D341Med (cell line): ENCODE measurements at places on chromosomes 16 and 17.

DNA sequence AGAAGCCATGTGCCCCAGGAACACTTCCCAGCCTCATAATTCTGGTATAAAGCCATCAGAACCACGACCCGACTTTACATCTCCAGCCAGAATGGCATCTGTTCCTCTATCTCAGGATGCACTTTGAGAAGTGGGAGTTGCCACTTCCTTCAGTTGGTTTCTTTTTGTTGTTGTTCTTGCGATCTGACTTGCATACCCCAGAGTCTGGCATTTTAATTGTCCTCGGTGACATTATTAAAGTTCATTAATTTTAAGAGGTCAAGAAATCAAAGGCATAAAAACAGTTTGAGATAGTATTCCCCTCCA lies 13.5 kb downstream of the MARCHF10 start:
- DNase-seq: no peak

GRCh38 chr17:64327201-64327930 lies 63.3 kb downstream of the PECAM1 start:
- DNase-seq: no peak

- DNase-seq: no peak
These were observed 69.5 kb downstream of the CMIP start for GRCh38 chr16:81514041-81514559.

- no peak for DNase-seq
These were observed 167.2 kb downstream of the PARN start for GRCh38 chr16:14462811-14463210.

DNA sequence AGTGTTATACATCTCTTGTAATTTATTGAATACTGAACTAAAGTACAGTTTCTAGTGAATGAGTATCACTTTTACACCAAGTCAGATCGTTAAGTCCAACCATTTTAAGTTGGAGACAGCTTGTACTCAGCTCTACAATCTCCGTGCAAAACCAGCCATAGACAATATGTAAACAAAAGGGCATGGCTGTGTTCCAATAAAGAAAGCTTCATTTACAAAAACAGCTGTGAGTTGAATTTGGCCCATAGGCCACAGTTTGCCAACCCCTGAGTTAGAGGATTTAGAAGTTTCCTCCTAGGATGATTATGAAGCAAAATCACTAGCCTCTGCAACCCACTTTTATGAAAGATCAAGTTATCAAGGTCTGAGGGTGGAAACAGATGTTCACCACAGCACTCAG lies 105.7 kb upstream of the RCVRN start:
- no peak for DNase-seq

GRCh38 chr16:62068747-62069146 lies 32.5 kb upstream of the CDH8 start:
- DNase-seq: peak; percentile 19

- DNase-seq: peak; percentile 88
These were observed 17.5 kb upstream of the MTMR4 start for GRCh38 chr17:58531661-58532554.

GRCh38 chr17:81533339-81534141 lies 5.4 kb downstream of the FSCN2 start:
- no peak for DNase-seq

GRCh38 chr17:76131692-76132573 lies 9.1 kb downstream of the FOXJ1 start:
- DNase-seq: no peak

GRCh38 chr17:34580685-34581445 lies 1.5 kb downstream of the TMEM132E start:
- DNase-seq: peak; percentile 66

- DNase-seq: no peak
These were observed 59.4 kb downstream of the TBX4 start for GRCh38 chr17:61511480-61512182.

- DNase-seq: no peak
These were observed 23.6 kb upstream of the ZNF750 start for GRCh38 chr17:82863383-82863940.

GRCh38 chr17:69858460-69858859 lies 216.6 kb upstream of the KCNJ16 start:
- no peak for DNase-seq

DNA sequence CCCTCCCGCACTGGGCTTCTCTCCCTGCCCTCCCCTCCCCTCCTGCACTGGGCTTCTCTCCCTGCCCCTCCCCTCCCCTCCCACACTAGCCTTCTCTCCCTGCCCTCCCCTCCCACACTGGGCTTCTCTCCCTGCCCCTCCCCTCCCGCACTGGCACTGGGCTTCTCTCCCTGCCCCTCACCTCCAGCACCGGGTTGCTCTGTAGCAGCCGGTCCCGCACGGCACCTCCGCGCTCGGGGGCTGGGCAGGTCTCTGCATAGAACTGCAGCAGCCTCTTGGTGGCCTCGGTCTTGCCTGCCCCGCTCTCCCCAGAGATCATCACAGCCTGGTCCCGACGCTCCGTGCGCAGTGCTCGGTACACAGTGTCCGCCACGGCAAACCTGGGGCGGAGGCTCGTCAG lies 9.8 kb downstream of the MYO1C start:
- DNase-seq: no peak

- DNase-seq: no peak
These were observed 6.7 kb downstream of the NUPR1 start for GRCh38 chr16:28531777-28532744.

DNA sequence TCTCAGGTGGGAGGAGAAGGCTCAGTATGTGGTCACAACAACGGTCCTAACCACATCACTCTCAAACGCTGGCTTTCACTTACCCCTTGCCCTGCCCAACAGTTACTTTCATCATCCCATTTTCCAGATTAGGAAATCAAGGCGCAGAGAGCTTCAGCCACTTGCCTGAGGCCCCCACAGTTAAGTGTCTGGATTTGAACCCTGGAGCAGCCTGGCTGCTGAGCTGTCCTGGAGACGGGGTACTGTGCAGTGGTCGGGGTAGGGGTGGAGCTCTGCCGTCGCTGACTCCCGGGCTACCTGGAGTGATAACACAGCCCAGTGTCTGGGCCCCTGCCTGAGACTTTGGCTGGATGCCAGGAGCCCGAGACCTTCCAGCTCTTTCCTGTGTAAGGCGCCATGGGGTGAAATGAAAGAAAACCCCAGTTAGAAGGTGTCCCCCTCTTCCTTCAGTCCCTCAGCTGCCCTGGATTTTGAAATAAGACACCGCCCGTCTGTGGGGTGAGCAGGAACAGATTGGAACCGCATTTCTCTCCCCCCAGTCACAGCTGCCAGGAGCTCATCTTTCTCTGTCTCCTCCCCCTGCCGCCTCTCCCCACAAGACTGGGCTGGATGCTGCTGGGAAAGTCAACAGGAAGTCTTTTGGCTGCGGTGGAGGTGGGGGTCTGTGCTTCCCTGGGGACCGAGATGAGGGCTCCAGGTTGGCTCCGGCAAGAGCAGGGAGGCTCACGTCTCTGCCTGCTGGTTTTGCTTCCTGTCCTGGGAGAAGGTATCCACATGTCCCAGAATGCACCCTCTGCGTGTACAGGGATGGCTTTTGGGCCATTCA lies 280.2 kb downstream of the SEC14L1 start:
- peak; percentile 96 for DNase-seq

- DNase-seq: no peak
These were observed 20.7 kb upstream of the GLG1 start for GRCh38 chr16:74627506-74628220.

DNA sequence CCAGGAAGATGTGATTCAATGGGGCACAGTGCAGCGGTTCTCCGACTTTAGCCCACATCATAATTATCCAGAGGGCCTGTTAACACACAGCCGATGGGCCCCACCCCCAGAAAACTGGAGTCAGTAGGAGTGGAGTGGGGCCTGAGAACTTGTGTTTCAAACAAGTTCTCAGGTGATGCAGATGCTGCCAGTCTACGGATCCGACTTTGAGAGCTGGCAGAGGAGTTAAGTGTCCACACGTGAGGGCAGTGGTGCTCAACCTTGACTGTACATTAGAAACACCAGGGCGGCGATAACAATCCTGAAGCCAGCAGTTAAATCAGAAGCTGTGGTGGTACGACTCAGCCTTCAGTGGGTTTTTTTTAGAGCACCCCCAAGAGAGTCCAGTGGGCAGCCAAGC lies 75.0 kb downstream of the GPRC5B start:
- no peak for DNase-seq

GRCh38 chr16:76483307-76483909 lies 206.2 kb downstream of the CNTNAP4 start:
- DNase-seq: no peak

GRCh38 chr16:50318796-50319578 lies 49.8 kb downstream of the BRD7 start:
- DNase-seq: no peak

DNA sequence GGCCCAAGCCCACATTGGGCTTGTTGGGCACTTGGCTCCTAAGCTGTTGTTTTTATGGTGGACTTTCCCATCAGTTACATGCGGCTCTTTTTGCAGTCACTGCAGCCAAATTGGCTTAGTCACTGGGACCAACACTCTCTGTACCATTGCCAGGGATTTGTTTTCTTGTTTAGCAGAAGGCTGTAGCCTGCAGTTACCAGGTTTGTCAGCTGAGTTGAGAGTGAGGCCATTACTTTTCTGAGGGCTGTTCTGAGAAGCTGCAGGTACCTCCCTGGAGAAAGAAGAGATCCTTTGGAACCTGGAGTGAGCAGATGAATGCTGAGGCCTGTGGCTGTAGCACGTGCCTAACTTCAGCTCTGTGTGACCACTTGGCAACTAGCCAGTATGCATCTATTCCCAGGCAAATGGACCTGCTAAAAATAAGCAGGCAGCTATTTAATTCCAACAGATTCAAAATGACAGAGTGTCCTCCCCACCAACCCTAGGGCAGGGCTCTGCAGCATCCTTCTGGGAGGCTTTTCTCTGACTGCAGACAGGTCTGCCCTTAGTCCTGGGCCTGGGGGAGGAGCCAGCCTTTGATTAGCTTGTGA lies 12.9 kb downstream of the AKAP1 start:
- no peak for DNase-seq

DNA sequence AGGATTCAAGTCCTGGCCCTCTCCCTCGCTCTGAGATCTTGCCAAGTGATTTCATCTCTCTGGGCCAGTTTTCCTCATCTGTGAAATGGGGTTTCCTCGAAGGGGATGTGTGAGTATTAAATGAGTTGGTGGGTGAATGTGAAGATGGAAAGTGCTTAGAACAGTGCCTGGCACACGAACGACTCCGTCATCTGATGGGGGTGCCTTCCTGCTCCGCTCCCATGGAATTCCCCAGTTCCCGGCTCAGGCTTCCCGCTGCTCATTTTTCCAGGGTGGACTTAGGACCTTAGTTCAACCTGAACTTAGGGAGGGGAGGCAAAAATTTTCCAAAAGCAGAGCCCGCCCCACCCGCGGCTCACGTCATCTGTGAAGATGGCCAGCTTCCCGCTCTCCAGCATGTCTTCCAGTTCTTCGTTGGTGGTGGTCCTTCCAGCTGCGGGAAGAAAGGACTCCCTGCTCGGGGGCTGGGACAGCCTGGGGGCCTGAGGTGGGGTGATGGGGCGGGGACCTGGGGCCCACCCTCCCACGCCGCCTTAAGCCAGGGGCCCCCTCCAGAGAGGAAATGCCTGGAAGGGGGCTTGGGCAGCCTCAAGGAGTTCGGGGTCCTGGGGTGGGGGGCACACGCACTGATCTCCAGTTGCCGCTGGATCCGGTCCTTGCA lies 11.4 kb downstream of the HSD3B7 start:
- no peak for DNase-seq

DNA sequence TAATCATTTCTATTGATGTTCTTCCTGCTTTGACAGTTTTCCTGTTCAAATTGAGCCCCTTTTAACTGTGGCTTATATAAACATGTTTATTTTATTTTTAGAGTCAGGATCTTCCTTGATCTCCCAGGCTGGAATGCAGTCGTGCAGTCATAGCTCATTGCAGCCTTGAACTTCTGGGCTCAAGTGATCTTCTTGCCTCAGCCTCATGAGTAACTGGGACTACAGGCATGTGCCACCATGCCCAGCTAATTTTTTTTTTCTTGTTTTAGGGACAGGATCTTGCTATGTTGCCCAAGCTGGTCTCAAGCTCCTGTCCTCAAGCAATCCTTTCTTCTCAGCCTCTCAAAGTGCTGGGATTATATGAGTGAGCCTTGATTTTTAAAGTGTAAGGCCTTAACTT lies 14.7 kb downstream of the PHKB start:
- DNase-seq: no peak
